ENCODE measurements at places on chromosomes 16 and 17.

DNA sequence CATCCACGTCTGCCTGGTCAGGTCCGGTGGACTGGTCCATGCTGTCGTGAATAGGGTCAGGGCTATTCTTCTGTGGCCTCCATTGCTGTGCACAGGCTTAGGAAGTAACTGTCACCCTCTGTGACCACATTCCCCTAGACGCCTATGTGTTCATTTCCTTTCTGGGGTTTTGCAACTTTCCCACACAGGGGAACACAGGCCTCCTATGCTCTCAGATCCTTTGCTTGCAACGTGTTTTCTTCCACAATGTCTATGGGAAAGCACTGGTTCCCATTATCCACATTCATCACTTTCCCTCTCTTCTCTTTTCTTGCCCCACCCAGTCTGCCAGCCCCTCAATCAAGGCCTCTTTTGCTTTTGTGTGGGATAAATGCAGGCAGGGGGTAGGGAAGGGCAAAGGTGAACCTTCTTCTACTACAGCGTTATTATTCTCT lies 43.2 kb upstream of the DNAJA2 start:
- no peak for DNase-seq

GRCh38 chr16:54212893-54213292 lies 73.7 kb downstream of the IRX3 start:
- no peak for DNase-seq

DNA sequence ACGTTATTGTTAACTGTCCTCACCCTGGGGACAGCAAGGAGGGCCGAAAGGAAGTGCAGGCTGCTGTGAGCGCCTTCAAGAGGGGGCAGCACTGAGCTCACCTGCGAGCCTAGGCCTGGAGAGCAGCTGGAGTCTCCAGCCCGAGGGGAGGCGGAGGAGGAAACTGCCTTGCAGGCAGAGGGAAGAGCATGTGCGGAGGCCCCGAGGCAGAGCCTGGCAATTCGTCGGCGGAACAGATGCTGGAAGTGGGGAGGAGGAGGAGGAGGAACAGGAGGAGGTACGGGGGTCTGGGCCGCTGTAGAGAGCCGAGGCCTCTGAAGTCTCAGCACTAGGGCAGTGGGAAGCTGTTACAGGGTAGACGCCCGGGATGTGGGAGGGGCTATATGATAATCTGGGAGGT lies 49.6 kb upstream of the PLCG2 start:
- DNase-seq, result no peak

GRCh38 chr17:45425984-45426413 lies 6.7 kb downstream of the ARHGAP27 start:
- no peak for DNase-seq

DNA sequence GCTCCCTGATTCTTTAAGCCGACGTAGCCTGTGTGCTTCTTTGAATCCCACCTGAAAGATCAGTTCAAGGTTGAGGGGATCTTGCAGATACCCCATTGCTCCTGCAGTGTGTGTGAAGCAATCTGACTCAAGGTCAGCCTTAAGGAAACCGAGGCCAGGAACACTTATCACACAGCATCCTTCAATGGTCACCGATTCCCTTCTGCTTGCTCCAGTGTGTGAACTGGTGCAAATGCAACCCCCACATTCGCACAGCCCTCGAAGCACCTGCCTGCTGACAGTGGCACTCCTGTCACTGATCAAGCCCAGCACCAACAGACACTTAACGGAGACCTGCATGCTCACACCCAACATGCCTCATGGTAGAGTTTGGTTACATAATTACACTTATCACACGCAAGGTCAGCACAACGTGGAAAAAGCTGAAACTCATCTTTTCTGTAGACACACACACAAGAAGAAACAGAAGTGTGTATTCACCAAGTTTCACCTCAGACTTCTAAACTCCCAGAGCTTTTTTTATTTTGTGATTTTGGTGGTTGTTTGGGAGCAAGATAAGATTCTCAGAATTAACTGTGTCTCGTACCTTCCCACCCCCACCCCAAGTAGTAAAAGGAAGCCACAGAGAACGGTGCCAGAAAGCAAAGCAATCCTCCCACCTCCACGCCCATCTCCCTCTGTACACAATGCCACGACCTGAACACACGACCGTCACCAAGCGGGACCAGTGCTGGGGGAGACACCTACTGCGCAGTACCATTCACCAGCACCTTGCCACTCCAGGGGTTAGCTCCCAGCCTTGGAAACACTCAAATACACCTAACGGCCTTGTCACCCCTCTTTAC lies 37.2 kb downstream of the LITAFD start:
- DNase-seq, result no peak

DNA sequence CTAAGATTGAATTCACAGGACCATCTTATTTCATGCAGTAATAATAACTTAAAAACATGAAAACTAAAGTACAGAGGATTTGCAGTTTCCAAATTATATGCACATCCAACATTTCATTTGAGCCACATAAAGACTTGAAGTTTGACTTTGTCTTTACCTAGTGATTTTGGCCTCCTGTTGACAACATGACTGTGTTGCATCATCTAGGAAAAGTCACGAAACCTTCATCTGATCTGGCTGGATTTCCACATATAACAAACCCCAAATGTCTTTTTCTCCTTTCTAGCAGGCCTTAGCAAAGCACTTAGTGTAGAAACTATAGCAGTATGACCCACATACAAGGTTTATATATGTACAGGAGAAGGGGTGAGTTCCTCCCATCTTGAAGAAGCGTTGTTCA lies 406.5 kb upstream of the CDH5 start:
- DNase-seq, result no peak

- no peak for DNase-seq
Measured at GRCh38 chr16:87851141-87851587, 18.1 kb downstream of the SLC7A5 start.

- DNase-seq, result peak; percentile 70
Measured at GRCh38 chr16:85436207-85436606, 176.9 kb upstream of the GSE1 start.

- peak; percentile 13 for DNase-seq
Measured at GRCh38 chr17:48995974-48996721, 1.0 kb upstream of the IGF2BP1 start.

DNA sequence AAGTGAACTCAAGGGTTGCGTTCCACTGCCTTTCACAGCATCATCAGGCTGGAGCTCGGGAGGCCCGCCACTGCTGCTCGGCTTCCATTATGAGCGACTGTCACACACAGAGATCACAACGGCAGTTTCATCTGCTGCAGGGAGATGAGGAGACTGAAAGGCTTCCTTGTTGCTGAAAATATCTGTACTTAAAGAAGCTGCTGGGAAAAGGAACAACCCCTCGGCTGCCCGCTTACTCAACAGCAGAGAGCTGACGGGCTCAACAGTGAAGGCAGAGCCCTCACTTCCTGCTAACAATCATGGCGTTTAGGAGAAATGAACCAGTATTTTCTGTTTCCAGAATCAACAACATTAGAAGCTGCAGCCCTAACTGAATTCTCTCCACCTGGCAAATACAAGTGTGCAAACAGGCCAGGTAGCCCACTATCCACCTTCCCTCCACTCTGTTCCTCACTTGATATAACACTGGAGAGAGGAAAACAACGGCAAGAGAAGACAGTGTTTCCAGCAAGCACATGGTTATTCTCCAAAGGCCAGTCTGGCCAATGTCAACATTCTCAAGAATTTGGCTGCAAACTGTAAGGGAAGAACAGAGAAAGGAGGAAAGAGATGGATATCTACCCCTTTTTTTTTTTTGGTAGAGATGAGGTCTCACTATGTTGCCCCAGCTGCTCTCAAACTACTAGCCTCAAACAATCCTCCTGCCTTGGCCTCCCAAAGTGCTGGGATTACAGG lies 33.7 kb downstream of the MBTPS1 start:
- DNase-seq, result no peak

GRCh38 chr16:79250502-79251098 lies 349.9 kb downstream of the MAF start:
- no peak for DNase-seq

DNA sequence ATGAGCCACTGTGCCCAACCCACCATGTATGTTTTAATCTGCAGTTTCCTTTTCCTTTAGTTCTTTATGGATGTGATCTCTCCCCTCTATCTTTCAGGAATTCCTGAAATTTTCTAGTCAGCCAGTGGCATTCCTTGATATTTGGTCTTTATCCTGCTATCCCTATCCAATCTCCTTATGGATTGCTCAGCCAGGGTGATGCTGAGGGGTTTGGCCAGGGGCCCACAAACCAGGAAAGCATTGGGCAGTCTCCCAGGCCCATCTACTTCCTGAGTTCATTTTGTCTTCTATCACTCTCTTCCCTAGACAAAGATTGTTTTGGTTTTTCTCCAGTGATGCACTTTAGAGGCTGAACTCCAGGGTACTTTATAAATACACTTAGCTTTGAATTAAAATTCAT lies 115.9 kb downstream of the KATNIP start:
- no peak for DNase-seq

DNA sequence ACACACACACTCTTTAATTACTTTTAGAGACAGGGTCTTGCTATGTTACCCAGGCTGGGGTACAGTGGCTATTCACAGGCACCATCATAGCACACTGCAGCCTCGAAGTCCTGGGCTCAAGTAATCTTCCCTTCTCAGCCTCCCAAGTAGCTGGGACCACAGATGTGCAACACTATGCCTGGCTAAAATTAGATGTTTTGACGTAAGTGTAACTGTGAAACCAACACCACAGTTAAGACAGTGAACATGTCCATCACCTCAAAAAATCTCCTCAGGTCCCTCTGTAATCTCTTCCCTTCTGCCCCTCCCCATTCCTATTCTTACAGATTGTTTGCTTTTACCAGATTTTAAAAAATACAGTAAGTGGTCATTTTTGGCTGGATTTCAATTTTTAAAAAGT lies 66.7 kb downstream of the RPGRIP1L start:
- no peak for DNase-seq

- peak; percentile 90 for DNase-seq
Measured at GRCh38 chr17:18981642-18982424, 22.7 kb downstream of the FAM83G start.

GRCh38 chr16:17945080-17945601 lies 391.4 kb downstream of the NPIPA8 start:
- DNase-seq, result no peak

DNA sequence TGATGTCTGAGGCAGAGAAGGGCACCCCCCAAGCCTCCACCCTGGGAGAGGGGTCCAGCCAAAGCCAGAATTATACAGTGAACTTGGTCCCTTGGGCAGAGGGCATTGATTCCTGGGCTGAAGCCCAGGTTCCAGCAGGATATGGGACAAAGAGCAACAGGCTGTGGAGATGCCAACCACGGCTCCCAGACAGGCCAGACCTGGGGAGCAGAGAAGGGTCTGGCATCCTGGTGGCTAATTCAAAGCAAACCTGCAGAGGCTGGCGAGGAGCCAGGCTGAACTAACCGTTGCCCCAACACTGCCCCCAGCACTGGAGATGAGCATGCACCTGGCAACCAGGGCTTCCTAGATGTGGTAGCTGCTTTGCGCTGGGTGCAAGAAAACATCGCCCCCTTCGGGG lies 3.0 kb downstream of the CES3 start:
- no peak for DNase-seq

DNA sequence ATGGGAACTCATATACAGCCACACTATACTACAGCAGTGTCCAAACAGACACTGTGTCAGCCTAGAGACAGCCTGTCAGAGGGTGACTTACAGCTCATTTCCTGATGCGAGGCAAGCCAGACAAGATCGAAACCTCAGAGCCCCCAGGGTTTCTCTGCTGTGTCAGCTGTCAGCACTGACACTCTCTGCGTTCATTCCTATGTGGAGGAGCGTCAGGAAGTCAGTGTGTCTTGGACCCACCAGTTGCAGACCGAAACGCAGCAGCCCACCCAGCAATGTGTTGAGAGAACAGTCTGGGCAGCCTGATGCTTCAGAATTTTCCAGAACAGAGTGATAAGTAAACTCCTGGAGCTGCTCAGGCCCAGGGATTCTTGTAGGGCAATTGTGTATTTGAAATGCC lies 20.6 kb upstream of the MAPT start:
- DNase-seq, result no peak

DNA sequence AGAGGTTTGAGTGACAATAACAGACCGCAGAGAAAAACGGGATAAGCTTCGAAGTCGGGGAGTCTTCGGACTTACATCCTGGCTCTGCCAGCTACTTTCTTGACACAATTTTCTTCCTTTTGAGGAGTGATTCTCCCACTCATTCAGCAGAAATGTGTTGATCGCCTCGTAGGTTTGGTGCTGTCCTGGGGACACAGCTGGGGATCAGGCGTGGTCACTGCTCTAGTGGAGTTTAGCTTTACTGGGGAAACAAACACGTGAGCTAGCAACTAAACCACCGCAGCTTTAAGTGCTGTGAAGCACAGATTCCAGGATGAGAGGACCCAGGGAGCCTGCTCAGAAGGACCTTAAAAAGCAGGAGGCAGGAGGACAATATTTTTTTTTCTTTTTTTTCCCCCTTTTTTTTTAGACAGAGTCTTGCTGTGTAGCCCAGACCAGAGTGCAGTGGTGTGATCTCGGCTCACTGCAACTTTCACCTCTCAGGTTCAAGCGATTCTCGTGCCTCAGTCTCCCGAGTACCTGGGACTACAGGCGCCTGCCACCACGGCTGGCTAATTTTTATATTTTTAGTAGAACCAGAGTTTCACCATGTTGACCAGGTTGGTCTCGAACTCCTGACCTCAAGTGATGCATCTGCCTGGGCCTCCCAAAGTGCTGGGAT lies 858 bp downstream of the NUBP1 start:
- DNase-seq, result peak; percentile 38
